ENCODE measurements at places on chromosomes 16 and 17.

DNA sequence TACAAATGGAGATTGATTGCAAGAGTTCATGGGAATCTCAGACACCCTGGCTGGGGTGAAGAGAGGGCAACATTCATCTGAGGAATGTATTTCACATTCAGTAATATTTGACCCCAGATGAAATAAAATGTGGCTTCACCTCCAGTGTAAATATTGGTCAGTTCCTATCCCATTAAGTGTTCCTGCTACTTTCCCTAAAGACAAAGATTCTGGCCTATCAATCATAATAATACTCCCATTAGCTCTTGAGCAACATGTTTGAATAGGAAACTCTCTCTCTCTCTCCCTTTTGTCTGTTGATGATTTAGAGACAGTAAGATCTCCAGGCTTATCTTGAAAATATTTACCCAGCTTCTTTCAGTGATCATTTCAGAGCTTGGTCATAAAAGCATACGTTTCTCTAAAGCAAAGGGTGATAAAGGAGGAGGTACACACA is 70.1 kb downstream of the KCNJ2 start:
- no peak for DNase-seq

DNA sequence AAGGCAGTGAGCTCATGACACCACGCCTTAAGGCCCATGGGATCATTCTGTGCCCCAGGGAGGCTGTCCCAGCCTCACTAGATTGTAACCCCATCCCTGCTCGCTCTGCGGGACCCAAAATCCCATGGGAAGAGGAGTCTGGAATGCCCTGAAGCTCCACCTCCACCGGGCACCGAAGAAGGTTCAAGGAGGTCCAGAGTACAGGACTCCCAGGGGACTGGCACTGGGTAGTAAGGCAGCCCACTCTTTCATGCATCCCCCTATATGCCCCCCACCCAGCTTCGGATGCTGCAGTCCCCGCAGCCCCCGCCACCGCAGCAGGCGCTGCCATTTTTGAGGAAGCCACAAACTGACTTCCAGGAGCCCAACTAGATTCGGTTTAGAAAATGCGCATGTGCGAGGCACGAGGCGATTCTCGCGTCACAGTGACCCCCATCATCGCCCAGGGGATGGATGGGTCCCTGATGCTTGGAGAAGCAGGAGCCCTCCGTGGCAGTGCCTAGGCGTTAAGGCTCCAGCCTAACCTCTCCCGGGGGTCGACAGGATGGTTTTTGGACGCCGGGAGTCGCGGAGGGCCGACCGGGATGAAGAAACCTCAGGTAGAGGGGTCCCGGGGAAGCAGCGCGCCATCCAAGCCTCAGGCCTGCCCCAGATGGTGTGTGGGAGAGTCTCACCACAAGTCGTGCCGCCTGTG is 1681.0 kb downstream of the TP53TG3F start:
- no peak for DNase-seq

- DNase-seq: no peak
Observed at GRCh38 chr17:57256708-57257112, 387 bp downstream of the MSI2 start.

DNA sequence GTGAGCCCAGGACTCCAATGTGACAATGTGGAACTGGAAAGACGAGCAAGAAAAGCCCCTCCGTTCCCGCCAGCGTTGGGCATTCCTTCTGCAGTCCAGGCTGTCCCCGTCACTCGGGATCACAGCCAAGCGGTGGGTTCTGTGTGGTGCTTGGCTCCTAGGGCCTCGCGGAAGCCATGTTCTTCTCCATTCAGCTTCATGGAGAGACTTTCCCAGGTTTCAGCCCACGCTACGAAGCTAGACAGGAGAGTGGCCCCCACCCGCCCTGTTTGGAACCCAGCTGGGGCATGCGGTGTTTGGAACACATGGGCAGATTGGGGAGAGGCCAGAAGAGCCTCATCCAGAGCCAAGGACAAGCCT is 5.8 kb downstream of the LMF1 start:
- DNase-seq: no peak

DNA sequence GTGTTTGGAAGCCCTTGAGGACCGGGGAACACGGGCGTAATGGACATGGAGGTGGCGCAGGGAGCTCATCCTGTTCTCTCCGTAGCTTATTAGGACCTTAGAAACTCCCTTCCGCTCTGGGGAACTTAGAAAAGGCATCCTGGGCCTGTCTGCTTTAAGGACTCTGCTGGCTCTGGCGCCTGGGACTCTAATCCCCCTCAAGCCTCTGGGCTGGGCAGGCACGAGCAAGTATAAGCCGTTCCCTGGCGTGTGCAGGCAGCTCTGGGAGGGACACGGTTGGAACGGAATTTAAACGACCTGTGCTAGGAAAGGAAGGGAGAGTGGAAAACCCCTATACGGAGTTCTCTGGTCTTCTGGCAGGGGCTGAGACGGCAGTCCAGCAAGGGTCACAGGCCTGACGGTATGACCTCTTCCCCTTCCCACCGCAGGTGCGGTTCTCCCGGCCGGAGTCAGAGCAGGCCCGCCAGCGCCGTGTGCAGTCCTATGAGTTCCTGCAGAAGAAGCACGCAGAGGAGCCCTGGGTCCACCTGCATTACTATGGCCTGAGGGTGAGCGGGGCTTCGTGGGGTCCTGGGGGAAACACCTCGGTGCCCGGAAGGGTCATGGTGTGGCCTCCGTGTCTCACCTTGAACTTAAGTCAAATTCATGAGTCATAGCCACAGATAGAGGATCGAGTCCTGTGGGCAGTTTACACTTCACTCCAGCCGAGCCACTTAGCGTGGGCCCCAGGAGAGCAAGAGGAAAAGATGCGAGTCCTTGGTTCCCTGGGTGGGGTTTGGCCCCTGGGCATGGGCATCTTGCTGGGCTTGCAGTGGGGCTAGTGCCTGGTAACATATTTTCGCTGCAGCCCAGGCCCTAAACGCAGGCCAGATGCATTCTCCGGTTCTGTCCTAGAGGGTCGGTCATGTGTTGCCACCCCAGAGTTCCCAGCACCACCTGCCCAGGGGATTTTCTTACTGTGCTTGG is 17.7 kb downstream of the POLR3E start:
- no peak for DNase-seq

- DNase-seq: no peak
Observed at GRCh38 chr17:28509789-28510188, 3.6 kb downstream of the FOXN1 start.

DNA sequence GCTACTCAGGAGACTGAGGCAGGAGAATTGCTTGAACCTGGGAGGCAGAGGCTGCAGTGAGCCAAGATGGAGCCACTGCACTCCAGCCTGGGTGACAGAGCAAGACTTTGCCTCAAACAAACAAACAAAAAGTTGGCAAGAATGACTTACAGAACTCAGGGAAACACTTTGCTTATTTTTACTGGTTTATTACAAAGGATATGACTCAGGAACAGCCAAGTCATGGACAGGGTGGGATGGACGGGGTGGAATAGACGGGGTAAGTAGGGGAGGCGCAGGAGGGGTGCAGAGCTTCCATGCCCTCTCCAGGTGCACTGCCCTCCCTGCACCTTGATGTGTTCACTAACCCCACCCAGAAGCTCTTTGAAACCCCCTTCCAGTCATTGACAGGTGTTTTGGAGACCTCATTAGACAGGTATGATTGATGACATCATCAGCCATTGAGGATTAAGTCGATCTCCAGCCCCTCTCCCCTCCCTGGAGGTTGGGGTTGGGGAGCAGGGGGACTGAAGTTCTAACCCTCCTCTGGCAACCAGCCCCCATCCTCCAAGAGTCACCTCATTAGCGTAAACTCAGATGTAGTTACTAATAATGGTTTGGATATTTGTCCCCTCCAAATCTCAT is 41.3 kb upstream of the ZCCHC14 start:
- DNase-seq: no peak

DNA sequence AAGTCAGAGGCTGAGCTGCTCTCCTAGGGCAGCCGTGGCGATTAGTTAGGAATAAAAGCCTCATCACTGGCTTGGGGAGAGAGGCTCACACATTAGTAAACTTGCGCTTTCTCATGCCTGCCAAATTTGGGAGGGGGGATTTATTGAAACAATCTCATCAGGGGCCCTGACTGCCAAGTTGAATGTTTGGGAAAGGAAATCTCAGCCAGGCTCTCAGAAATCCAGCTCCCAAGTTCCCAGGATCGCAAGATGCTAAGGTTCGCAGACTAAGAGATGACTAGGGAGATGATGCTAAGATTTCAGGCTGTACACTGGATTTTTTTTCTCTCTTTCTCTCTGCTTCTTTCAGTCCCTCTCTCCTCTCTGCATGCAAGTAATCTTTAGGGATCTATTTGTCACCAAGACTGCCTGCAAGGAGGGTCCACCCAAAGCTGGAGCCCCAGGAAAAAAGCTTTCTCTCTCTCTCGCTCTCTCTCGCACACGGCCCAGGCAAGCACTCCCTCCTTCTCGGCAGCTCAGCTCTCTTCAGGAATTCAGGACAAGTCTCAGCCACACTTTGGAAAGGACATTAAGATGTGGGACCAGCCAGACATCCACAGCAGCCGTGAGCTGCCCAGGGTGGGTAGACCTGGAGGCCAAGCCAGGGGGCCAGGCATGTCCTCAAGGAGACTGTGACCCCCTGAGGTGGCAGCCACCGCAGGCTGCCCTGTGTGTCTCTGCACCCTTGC is 1.4 kb downstream of the GPR139 start:
- no peak for DNase-seq

GRCh38 chr16:80323187-80323807 is 217.5 kb upstream of the DYNLRB2 start:
- DNase-seq: no peak

DNA sequence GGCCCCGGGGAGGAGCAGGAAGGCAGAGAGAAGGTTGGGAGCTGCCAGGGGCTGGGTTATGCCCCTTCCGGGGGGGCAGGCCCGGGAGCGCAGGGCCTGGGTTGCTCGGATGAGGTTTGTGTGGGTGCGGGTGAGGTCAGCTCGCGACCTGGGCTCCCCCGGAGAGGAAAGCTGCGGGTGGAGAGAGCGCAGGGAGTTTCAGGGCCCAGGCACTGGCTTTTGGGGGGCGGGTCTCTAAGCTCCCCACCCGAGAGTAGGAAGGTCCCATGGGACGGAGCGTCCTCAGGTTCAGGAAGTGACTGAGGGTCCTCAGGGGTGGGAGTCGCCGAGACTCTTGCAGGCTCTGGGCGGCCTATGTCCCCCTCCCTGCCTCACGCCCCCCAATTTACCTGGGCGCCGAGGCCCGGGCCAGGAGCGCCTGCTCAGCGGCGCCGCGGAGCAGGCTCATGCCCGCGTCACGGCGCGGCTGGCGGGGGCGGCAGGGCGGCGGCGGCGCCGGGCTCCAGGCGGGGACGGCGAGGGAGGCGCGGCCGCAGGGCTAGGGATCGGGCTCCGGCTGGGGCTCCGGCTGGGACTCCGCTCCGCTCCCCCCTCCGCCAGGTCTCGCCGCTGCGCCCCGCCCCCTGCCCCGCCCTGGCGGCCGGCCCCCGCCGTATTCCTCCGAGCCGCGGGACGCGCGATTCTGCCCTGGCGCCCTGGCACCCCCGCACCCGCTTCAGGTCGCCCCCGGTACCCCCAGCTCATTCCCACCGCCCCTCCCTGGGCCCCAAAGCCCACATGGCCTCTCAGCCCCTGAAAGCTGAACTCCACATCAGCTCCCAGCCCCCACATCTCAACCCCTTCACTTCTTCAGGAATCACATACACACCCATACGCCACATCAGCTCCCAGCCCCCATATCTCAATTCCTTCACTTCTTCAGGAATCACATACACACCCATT is at the start of gene DOK4:
Gene DOK4 (minus strand): TSS at position 578 of the 942 bp plus-strand sequence. CDS start 6,986 bp downstream, outside the sequence.
- DNase-seq: no peak

DNA sequence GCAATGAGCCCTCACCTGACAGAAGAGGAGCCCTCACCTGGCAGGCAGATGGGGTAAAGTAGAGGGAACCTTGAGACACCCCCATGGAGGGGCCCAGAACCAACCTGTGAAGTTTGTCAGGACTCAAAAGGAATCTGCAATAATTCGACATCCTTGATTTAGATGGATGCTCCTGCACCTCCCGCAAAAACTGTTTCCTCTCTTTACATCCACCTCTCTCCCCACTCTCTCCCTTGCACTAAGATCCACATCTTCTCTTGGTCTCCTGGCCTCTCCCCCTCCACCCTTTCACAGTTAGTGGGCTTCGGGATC is 34.9 kb upstream of the RBFOX3 start:
- no peak for DNase-seq

DNA sequence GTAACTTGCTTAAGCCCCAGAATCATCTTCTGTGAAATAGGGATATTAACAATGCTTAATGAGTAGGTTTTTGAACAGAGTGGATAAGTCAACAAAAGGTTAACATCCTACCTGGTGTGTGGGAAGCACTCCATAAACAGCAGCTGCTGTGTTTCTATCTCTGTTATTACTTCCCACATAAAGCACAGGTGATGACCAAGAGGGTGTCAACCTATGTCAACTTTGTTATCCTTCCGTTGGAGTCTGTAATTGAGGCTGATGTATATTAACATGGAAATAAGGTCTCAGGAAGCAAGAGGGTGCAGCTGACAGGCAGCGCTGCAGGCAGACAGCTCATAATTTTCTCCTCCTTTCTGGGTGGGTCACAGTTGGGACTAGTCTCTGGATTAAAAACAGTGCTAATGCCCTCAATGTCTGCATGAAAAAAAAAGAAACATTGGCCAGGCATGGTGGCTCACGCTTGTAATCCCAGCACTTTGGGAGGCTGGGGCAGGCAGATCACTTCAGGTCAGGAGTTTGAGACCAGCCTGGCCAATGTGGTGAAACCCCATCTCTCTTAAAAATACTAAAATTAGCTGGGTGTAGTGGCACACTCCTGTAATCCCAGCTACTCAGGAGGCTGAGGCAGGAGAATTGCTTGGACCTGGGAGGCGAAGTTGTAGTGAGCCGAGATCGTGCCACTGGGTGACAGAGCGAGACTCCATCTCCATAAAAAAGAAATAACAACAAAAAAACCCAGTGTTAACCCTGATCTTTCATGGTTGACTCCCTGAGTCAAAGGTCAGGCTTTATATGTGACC is 269.6 kb downstream of the SNX29 start:
- peak; percentile 94 for DNase-seq

GRCh38 chr16:19959736-19960135 is 75.1 kb upstream of the GPRC5B start:
- DNase-seq: no peak
